NCI-H1092 (cell line): ENCODE measurements at places on chromosomes 11 and 22.

GRCh38 chr11:105189581-105189980, 50.0 kb upstream of the CARD18 start:
- DNase-seq, result no peak

GRCh38 chr11:71178076-71178475, 74.3 kb downstream of the SHANK2 start:
- DNase-seq, result no peak

- DNase-seq, result no peak
Observed at GRCh38 chr11:10641912-10642697, 51.5 kb downstream of the IRAG1 start.

DNA sequence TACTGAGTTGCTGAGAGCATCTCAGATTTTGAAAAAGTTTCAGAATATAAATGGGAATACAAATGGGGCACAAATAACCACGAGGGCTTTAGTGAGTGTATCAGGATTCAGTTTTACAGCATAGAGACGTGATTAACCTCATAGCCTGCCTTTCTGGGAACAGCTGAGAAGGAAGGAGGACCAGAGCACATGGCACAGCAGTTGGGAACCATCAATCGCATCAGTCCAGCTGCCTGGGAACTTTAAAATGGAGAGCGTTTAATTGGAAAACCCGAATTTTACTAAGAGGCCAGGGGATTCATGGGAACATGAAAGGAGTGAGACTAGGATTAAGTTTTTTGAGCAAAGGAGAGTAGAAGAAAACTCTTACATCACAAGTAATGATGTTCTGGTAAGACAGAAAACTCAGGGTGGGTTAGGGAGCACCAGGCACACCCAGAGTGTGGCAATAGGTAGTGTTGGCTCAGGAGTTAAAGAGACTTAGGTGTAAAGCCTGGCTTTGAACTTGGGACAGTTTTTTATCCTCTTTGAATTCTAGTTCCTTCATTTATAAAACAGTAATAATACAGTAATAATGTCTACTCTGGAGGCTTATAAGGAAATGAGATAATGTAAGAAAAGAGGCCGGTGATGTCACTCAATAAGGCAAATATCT, 40.2 kb downstream of the FZD4 start:
- DNase-seq, result no peak

- DNase-seq, result peak; percentile 68
Observed at GRCh38 chr11:46389450-46390330, 1.9 kb downstream of the CHRM4 start.

DNA sequence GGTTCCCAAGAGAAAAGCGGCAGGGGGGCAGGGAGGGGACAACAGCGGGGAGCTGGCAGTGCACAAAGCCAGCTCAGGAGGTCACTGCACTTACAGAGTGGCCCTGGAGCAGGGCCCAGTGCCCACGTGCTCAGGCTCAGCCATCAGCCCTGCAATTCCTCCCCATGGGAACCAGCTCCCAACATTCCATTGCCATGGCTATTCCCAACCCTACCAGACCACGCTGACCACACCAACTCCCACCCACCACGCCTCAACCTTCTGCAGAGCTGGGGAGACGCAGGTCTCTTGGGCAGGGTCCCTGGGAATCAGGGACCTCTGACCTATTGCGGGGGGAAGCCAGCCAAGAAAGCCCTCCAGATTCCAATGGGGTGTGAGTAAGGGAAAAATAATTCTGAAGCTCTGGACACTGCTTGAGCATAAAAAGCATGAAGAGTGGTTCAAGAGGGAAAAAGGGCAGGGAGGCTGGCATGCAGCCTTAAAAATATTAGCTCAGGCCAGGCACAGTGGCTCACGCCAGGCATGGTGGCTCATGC, 38.3 kb upstream of the TFIP11 start:
- no peak for DNase-seq

DNA sequence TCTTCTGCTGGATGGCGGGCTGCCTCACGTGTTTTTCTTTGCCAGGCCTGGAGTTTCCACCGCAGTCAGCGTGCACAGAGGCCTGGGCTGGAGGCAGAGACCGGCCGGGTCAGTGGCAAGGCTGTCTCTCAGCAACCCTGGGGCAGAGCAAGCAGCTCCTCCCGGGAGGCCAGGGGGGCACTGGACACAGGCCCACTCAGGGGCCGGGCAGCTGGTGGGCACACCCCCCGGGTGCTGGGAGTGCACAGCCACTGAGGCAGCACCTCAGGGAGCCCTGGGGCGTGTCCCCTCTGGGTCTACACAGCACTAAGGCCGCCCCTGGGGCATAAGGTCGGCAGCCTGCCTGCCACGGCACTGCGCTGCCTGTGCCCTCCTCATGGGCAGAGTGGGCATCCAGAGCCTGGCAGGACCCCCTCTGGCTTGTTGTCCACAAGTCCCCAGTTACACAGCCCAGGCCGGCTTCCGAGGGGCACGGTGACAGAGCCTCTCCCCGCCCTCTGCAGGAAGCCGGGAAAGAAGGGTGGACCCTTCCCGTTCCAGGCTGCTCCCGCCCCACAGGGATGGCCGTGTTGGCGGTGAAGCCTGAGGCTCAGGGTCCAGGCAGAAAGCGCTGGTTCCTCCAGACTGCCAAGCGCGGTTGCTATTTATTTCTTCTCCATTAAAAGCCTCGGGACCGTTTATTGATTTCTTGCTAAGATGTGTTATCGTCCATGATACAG, 18.5 kb upstream of the TH start:
- DNase-seq, result no peak

DNA sequence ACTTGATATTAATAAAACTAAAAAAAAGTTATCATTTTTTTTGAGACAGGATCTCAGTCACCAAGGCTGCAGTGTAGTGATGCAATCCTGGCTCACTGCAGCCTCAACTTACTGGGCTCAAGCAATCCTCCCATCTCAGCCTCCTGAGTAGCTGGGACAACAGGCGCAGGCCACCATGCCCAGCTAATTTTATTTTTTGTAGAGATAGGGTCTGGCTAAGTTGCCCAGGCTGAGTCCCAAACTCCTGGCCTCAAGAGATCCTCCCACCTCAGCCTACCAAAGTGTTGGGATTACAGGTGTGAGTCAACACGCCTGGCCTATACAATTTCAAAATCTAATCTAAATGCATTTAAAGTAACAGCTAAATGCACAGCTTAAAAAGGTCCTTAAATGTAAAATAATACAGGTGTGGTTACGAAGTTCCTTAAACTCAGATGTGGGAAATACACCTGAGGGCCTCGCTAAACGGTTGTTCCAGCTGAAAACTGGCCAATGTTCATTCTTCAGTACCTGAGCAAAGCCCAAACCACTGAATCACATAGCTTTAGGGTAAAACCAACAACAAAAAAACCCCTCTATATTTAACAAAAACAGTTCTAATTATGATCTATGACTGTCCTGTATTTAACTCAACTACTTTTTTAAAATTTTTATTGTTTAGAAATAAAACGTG, 11.8 kb downstream of the NAP1L4 start:
- DNase-seq, result no peak

DNA sequence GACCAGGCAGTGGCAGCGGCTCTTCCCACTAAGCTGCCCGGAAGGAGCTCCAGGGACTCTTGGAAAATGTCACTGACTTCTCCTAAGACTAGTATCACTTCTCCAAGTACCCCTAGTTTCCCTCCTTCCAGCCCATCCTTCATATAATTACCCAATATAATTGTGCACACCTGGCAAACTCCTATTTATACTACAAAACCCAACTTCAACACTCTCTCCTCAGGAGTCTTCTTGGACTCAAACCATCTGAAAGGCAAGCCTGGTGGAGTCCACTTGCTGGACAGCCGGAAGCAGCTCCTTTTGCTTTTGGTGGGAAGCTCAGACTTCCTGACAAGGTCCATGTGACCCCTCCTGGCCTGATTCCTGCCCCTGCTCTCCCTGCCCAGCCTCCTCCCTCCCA, 955.9 kb downstream of the TBC1D22A start:
- DNase-seq, result no peak

- no peak for DNase-seq
Observed at GRCh38 chr11:44303401-44303938, 6.5 kb downstream of the ALX4 start.

- no peak for DNase-seq
Observed at GRCh38 chr11:108084811-108085210, 36.6 kb upstream of the ACAT1 start.

- no peak for DNase-seq
Observed at GRCh38 chr11:69219991-69220390, 64.3 kb downstream of the SMIM38 start.

- DNase-seq, result no peak
Observed at GRCh38 chr11:77470504-77470903, 3.4 kb downstream of the PAK1 start.

DNA sequence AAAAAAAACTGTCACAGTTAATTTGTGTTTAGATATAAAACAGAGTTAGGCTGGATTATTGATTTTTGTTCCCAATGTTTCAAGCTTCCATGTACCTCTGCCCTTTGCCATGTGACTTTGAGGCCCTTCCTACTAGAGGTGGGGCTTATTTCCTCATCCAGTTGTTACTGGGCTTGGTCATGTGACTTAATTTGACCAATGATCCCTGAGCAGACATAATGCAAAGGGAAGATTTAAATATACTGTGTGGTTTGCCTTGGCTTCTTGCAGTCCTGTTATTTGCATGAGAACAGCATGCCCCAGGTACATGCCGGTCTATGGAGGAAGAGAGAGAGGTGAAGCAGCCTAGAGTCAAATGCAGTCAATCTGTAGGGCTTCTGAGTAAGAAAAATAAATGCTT, 347.0 kb downstream of the MIAT start:
- no peak for DNase-seq

DNA sequence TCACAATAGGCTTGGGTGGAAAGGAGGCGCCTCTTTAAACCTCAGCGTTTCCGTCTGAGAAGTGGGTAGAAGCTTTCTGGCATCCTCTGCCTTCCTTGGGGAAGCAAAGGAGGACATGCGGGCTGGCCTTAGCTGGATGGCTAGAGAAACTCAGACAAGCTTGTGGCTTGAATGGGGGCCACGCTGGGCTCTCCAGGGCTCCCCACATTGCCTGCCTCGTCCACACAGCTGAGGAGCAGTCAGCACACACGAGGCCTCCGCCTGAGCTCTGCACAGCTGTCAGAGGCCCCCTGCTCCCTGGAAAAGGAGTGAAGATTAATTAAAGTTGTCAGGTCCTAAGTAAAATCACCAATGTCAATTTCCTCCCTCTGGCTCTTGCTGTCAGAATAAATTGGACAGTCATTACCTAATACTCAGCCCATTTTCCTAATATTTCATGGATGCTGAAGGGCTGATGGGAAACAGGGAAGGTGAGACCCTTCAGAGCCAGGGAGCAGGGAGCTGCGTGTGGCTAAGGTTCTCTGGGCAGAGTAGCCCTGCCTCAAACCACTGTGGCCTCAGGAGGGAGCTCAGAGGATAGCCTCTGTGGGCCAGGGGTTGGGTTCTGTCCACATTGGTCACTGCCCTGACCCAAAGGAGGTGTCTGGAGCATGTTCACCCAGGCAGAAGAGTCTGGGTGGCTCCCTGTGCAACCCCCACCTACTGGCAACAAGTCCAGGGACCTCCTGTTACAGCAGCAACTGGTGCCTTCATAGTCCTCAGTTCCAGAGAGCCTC, 118.3 kb upstream of the CD82 start:
- no peak for DNase-seq

DNA sequence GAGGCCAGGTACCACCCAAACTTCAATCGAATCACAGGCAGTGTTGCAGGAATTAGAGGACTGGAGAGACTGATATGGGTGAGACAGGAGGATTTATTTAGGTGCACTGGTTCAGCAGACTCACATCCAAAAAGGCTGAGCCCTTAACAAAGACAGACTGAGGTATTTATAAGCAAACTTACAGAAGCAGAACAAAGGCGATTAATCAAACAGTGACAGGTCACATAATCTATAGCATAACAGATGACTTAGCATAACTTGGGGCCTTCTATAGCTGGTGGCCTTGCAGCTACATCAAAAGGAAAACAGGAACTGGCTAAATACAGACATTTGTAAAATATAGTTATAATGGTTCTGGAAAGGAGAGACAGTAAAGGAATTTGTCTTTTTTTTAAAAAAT, 2.1 kb downstream of the APOBEC3B start:
- no peak for DNase-seq

DNA sequence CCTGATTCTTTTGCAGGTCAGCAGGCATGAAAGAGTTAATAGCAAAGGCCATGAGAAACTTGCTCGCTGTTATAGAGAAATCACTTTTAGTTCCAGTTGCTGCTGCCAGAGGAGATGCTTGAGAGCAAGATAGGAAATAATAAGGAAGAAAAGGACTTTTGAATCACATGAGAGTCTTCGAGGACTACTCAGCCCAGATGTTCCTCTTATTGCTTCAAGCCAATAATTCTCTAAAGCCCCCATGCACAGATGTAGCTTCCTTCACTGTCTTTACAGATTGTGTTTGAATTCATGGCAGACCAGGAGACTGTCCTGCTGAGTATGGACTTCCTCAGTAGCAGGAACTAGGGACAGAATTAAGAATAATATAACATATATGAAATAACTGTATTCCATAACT, 50.1 kb upstream of the OLFML1 start:
- DNase-seq, result no peak

GRCh38 chr11:109745996-109746625, 324.1 kb downstream of the C11orf87 start:
- no peak for DNase-seq

- no peak for DNase-seq
Observed at GRCh38 chr11:10323793-10324170, 18.9 kb downstream of the ADM start.

DNA sequence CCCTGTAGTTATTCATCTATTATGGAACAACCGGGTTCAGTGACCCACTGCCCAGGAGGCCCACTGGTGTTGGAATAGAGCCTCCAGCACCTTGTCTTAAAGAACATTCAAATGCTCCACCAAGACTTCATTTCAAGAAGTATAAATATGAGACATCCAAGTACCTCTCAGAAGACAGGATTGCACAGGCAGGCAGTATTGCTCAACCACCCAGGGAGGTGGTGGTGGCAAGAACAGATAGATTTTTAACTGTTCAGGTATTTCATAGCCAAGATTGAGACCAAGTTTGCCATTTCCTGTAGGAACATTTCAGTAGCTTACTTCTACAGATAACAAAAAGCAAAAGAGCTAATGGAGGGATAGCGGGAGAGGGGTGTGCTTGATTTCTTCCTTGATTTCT, 78.7 kb downstream of the COMMD9 start:
- no peak for DNase-seq

GRCh38 chr11:88363648-88364065, 26.1 kb upstream of the CTSC start:
- DNase-seq, result no peak
